ENCODE measurements at places on chromosomes 3 and 15. TPM values are rescaled to one million over a fixed set of nuclear protein-coding genes. Genes with fewer than 3 reads are reported as not detected.
A peak's percentile ranks its signal among the peaks of the same experiment; 100 is the strongest.

Gene HRG
- not detected for total RNA-seq

Gene GALNT15
- 18.8 TPM for total RNA-seq

Gene CD96
- not detected for total RNA-seq

Gene GMNC
- not detected for total RNA-seq

Gene GPR149
- total RNA-seq = not detected

Gene HTR3E
- total RNA-seq = not detected

GRCh38 chr15:62503451-62503850, 338.4 kb upstream of the C2CD4B start:
- peak; percentile 26 for DNase-seq

- DNase-seq = peak; percentile 68
Observed at GRCh38 chr15:58546635-58547627, 115.1 kb downstream of the LIPC start.

DNA sequence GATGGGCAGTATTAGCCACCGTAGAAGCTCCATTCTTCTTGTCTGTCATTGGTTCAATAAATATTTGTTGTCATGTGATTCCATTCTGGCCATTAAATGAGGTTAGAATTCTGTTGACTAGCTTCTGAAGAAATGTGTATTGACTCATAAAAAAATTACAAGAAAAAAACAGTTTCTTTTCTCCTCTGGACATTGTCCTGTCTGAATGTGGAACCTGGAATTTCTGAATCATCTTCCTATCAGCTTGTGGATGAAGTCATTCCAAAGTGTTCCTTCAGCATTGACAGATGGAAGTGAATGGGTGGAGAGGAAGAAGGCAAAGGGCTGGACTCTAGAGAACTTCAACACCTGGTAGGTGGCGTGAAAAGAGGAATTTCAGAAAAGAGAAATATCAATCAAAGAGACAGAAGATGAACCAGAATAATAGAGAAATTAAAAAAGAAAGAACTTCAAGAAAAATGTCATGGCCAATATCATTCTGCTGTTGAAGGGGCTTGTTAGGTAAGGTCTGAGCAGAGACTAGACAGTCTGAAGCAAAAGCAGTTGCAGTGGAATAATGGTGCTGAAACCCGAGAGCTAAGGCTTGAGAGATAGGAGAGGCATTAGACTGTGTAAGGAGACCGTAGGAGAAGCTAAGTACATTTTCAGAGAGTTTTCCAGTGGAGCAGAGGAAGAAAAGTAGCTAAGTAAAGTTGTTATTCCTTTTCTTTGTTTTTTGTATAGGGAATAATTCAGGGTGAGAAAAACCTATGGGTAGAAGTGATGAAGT, 806.6 kb downstream of the SQOR start:
- no peak for DNase-seq

DNA sequence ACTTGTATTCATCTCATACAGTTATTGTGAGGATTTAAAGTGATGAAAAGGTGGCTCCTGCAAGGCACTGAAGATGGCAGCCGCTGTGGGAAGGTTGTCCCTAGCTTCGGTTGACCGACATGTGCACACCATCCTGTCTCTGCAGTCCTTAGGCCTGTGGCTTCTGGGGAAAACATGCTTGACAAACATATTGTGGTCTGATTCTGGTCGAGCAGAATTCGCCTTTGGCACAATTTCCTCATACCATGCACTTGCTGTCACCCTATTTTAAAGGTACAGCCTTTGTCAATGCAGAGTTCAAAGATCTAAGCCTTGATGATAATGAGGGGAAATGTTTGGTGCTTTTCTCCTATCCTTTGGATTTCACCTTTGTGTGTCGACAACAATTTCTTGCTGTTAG, 50.9 kb downstream of the PRICKLE2 start:
- no peak for DNase-seq

DNA sequence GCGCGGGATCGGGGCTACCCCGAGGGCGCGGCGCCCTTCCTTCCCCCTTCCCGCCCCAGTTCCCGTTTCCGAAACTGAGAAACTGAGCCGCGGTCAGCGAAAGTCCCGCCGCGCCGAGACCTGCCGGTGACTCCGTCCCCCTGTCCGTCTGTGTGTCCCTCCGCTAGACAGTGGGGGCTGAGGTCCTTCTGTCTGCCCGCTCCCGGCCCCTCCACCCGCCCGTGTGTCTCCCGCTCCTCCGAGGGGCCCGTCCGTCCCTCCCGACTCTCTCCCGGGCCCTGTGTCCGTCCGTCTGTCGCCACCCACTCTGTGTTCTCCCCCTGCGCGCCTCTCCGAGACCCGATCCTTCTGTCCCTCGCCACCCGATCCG, 426 bp downstream of the PRKCD start:
- DNase-seq = no peak

- DNase-seq = no peak
Observed at GRCh38 chr3:185712337-185712736, 112.5 kb downstream of the IGF2BP2 start.

DNA sequence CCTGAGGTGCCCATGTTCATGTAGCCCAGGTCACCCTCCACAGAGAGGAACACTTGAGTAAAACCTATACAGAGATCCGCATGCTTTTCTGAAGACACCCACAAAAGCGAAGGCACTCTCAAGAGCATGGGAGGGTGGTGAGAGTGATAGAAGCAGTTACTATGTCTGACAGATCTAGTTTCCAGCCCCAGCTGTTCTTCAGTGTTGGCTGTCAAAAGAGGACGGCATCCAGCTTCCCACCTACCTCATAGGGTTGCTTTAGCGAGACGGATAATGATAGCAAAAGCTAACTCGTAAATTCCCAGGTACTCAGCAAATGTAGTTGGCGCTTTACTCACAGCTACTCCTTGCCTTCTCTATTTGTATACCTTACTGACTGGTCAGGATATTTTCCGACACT, 3.0 kb upstream of the MEX3B start:
- DNase-seq = no peak

- no peak for DNase-seq
Observed at GRCh38 chr3:24793896-24794295, 299.2 kb upstream of the THRB start.

DNA sequence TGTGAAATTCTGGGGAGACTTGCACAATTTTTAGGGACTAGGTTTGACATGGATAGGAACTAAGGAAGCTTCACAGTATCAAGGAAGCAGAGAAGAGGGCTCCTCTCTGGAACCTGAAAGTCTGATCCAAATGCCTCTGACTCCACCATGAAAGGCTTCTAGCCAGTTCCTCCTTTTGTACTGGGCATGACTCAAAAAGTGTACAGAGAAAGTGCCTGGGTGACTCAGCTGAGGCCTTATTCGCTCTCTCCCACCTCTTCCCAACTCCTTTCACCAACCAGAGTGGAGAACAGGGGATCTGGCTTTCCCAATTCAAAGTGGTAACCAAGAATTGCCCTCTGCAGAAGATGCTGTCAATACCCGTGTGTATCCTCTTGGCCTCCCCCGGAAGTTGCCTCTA, 342.9 kb upstream of the PROK2 start:
- DNase-seq = no peak

- no peak for DNase-seq
Observed at GRCh38 chr3:161148832-161149475, 43.8 kb upstream of the B3GALNT1 start.

DNA sequence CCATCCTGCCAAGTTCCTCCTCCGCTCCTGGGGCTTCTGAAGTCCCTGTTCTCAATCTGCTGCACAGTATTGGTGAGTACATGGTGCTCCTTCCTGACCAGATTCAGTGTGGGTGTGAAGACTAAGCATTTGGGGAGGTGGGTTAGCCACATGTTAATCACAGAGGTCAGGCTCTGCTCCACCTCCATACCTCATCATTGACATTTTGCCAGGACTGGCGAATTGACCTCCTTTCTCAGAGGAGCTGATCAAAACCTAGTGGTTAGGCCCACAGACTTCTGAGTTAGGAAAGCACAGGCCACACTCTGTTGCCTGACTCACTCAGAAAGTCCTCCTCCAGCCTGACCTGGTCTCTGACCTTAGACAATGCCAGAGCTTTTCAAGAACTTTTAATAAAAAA, 8.4 kb upstream of the RPS17 start:
- DNase-seq = no peak

DNA sequence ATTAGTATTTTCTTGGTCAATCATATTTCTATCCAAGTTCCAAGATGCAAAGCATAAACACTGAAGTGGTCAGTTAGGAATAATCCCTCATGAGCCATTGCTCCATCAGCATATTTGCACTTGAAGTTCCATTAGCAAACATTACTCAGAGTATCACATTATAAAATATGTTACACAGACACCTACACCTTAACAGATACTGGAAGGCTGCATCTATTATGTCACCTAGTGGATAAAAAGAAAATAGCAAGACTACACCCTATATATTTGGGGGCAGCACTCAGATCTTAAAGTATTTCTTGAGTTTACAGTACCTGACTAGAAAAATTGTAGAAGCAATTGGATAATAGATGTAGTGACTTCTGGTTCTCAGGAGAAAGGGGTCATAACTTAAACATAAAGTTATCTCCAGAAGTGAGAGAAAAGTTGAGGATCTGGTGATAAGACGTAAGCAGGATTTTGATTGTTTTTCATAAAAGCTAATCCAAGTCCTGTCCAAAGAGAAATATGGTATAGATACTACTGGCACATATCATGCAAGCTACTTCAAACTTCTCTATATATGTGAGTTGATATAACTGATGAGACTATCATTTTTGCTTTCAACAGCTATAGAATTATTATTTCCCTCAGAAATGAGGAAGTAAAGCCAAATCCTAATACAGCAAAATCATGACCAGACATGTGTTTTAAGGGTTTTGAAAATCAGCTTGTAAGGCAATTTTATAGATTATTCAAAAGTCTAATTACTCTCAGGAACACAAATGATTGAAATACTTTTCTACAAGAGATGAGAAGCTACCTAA, 422.2 kb downstream of the GBE1 start:
- DNase-seq = no peak

DNA sequence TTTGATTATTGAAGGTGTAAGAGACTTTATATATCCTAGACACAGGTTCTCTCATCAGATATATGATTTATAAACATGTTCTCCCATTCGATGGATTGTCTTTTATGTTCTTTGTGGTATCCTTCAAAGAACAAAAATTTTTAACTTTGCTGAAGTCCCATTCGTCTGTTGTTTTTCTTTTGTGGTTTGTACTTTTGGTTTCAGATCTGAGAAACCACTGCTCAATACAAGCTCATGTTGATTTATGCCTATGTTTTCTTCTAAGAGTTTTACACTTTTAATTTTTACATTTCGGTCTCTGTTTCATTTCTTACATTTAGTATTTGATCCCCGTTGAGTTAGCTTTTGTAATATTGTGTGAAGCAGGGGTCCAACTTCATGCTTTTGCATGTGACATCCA, 103.3 kb upstream of the SPRED1 start:
- no peak for DNase-seq

GRCh38 chr15:27182561-27183110, 211.7 kb downstream of the GABRG3 start:
- DNase-seq = no peak

DNA sequence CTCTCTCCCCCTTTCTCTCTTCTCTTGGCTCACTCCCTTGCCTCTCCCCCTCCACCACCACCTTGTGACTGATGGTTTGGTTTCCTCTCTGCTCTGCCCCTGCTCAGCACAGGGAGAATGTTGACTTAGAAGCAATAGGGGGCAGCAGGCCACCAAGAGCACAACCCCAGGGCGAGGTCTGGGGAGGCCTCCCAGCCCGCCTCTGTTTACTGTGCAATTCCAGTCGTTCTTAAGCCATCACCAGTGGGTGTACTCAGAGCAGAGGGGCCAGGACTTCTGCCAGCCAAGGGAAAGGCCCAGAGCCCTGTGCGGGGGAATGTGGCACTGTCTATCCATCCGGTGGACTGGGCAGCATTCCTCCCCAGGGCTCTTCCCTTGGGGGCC, 5.7 kb upstream of the APEH start:
- no peak for DNase-seq

- no peak for DNase-seq
Observed at GRCh38 chr3:15498431-15499214, 22.9 kb downstream of the COLQ start.
